ENCODE measurements at places on chromosomes 7 and 10.

DNA sequence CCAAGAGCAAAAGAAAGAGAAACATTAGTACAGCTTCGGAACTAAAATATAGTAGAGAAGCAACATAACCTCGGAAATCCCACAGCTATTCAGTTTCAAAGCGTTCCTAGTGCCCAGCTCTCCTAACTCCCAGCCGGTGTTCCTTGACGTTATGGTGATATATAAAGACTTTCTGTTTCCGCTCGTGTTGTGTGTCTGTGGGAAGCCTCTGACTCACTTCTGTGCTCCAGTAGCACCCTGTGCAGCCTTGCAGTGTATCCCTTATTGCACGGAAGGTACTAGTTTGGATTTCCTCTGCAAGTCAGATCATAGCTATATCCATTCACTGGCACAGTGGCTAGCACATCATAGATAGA lies 535 bp downstream of the ASAH2B start:
- DNase-seq = no peak

GRCh38 chr7:36598054-36598674 lies 126.1 kb downstream of the AOAH start:
- no peak for DNase-seq

DNA sequence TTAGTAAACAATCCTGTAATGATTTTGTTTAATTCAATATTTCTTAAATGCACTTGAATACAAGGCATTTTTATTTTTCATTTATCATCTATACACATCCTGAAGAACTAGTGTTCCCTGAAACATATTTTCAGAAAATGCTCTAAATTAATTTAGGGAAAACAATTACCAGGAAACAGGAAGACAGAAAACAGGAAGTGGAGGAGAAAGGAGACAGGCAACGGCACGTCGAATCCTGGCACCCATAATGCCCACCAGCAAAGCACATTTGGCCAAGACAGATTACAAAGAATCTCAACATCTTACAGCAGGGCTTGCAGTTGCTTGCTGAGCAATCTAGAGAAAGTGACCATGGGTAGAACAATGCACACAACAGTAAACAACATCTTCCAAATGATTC lies 571.1 kb downstream of the GRID1 start:
- no peak for DNase-seq

- no peak for DNase-seq
Observed at GRCh38 chr7:20089431-20089830, 127.8 kb downstream of the MACC1 start.

DNA sequence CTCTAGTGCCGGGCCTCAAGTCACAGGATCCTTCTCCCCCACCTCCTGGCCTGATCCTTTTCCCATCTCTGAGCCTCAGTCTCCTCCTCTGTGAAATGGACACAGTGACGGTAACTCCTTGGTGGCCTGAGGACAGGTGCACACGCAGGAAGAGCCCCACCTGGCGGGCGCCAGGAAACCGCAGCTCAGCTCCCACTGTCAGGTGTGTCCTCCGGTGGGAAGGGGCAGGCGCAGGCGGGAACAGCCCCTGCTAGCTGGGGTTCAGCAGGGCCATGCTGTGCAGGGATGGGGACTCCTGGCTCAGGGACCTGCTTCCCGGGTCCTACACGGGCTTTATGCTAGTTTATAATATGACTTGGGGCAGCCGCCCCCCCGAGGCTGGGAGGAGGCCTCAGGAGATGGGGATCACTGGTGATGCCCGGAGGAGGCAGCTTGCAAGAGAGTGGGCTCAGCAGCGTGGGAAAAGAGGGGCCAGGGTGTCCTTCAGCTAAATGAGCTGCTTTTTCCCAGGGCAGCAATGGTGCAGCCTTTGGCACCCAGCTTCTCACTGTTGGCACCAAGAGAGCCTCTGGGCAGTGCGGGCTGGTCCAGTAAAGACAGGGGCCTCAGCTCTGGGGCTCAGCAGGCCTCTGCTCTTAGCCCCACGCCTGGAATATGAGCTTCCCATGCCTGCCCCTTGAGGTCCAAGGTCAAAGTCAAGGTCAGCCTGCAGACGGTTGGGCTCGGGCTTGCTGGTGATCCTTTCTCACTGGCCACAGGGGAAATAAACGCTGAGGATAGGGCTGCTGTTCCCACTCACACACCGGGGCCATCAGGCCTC lies 68.0 kb upstream of the FAM20C start:
- no peak for DNase-seq

DNA sequence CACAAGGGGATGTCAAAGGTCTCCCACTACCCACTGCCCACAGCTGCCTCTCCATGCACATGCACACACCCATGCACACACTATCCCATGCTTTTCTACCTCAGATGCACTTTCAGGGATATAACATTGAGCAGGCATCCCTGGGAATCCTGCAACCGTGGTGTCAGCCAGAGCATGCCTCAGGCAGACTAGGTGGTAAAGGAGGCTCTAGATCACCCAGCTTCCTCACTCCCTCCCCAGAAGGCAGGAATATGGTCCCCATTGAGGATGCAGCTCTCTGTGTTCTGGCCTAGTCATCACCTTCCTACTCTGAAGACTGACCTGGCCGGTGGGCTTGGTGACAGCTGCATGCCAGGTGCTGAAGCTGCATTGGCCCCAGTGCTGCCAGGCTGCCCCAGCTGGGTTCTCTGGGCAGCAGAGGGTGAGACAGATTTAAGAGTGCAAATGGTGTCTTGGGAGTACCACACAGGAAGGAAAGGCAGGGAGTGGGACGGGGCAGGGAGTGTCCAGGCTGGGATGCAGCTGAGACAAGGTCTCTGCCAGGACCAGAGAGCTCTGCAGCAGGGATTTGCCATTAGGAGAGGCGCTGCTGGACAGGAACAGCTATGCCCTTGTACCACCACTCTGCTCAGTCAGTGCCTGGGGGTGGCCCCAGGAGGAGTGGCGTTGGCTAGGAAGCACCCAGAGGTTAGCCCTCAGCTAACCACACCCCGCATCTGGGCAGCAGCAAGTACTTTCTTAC lies 53.4 kb upstream of the GDF10 start:
- no peak for DNase-seq
